ENCODE measurements at places on chromosomes 1 and 21.
A peak's percentile ranks its signal among the peaks of the same experiment; 100 is the strongest.

DNA sequence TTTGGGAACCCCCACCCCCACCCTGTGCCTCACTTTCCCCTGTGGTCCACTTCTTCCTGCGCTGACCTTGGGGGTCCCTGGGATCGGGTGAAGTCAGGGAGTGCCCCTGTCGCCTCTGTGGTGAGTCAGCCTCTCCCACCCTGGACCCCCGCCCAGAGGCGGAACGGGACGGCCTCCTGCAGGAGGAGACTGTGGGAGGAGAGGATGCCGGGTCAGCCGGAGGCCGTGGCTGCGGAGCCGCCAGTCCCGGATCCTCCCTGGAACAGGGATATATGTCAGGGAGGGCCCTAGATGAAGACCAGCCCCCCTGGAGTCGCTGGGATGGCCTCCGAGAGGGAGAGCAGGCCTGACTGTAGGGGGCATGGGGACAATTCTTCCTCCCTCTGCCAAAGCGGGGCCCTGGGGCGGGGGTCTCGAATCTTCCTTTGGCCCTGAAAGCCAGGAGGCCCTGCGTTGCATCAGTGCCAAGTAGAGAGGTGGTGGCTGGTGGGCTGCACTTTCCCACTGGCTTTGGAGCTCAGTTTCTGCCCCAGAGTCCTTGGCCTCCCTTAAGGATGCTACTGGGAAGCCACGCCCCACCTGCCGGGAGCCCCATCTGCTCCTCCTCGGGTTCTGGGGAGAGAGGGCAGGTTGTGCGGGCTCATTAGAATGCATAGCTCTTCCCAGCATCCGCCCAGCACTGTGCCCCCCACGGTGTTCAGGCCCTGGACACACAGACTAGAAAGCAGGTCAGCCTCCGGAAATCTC lies 930 bp downstream of the ARHGEF10L start:
- peak; percentile 58 for DNase-seq

DNA sequence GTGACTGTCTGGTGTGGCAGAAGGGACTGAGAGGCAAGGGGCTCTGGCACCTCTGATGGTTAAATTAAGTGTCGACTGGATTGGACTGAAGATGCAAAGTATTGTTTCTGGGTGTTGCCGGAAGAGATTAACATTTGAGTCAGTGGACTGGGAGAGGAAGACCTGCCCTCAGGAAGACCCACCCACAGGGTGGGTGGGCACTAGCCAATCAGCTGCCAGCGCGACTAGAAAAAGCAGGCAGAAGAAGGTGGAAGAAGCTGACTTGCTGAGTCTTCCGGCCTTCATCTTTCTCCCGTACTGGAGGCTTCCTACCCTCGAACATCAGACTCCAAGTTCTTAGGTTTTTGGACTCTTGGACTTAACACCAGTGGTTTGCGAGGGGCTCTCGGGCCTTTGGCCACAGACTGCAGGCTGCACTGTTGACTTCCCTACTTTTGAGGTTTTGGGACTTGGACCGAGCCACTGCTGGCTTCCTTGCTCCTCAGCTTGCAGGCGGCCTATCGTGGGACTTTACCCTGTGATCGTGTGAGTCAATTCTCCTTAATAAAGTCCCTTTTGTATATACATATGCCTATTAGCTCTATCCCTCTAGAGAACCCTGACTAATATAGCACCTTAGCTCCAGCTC lies 79.6 kb downstream of the KAZN start:
- no peak for DNase-seq

GRCh38 chr1:107963601-107964335 lies 1.2 kb downstream of the VAV3 start:
- DNase-seq: no peak

DNA sequence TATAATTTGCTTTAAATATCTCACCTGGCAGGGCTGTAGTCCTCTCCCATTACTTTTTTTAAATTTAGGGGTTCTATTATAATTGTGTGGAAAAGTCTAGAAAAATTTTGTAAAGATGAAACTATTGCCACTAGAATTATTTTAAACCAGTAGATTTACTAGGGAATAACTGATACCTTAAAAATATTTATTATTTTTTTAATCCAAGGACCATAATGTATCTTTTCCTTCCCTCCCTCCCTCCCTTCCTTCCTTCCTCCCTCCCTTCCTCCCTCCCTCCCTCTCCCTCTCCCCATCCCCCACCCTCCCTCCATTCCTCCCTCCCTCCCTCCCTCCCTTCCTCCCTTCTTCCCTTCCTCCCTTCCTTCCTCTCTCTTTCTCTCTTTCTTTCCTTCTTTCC lies 90.5 kb downstream of the DNM3 start:
- no peak for DNase-seq
